ENCODE measurements at places on chromosomes 2 and 18. TPM values are rescaled to one million over a fixed set of nuclear protein-coding genes. Genes with fewer than 3 reads are reported as not detected.

PSMA8 gene
- not detected for polyA plus RNA-seq

NAGK gene
- polyA plus RNA-seq: 75.4 TPM

SPC25 gene
- 24.9 TPM for polyA plus RNA-seq

PPP4R1 gene
- polyA plus RNA-seq: 85.1 TPM

ELOA2 gene
- not detected for polyA plus RNA-seq

KCNIP3 gene
- polyA plus RNA-seq: 12.4 TPM
